ENCODE measurements at places on chromosomes 7 and 10.

GRCh38 chr7:73621168-73622063, 2.9 kb downstream of the MLXIPL start:
- DNase-seq: no peak

DNA sequence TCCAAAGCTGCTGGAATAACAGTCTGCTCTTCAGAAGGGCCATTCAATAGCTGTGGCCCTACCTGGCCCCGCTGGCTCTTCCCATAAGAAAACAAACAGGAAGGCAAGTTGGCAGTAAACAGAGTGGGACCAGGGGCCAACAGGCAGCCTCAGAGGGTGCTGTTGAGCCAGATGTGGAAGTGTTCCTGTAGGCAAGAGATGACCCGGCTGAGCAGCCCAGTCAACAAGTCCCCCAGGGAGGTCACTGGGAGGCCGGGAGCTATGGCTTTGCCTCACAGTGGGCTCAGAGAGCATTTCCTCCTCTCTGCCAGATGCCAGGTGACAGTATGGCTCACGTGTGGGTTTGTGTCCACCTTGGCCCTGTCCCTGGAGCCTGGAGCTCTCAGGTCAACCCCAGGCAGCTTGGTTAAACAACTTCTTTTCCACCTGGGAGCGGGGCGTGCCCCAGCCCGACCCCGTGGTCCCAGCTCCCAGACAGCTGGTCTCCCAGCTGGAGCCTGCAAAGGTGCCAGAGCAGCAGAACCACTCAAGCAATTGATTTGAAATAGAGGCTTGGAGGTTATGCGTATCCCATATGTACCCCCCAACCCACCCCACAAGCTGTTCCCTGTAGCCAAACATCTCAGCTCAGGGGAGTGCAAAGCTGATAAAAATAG, 33.8 kb upstream of the LOXL4 start:
- no peak for DNase-seq

- DNase-seq: no peak
Observed at GRCh38 chr7:80711531-80711930, 73.1 kb downstream of the CD36 start.

DNA sequence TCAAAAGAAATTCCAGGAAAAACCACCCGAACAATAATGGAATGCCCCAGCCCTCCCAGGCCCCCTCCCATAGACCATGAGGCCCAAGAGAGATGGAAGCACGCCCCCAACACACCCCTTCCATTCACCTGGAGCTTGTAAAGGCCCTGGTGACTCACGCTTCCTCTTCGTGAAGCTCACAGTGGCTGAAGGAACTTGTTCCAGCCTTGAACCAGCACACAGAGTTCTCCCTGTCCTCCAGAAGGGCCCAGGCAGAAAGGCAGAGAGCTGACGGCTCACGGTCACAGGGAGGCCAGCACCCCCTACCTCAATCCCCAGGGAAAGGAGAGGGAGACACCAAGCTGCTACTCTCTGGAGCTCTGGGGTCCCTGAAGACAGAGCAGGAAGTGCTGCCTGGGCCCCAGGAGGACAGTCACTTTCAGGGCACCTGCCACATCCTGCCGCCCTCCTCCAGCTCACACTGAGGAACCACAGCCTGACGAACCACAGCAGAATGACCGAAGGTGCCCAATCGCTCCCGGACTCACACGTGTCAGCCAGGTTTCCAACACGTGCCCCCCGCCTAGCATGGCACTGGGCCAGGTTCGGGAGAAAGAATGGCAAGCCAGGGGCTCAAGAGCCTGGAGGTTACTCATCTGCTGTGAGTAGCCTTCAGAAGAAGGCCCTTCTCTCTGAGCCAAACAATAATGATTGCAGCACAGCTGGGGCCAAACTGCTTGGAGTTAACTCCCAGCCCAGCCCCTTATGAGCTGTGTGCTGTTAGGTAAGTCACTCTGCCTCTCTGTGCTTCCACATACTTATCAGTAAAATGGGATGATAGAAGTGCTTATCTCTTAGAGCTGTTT, 52.8 kb downstream of the DLG5 start:
- DNase-seq: no peak

DNA sequence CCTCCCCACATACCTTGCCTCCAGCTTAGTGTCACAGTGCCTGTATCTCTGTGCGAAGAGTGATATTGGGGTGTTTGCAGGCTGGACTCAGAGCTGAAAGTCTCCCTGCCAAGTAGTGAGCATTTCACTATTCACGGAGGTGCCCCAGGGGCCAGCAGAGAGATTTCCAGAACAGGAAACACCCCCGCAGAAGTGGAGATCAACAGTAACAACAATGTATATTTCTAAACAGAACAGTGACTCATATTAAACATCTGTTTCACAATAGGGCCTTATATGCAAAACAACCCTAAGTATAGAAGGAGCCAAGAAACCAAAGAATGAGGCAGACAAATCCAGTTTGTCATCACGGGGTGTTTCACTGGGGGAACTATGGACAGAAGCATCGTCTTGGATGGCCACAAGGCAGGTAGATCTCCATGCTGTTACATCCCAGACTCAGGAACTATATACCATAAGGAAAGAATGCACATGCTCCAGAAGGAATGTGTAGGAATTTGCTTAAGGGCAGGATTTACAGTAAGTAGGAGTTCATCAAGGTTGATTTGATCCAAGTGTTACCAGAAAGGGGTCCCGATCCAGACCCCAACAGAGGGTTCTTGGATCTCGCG, 29.3 kb upstream of the CCL24 start:
- no peak for DNase-seq

GRCh38 chr10:69636273-69636575, 6.2 kb downstream of the FAM241B start:
- DNase-seq: no peak

GRCh38 chr7:28739128-28739527, 219.0 kb downstream of the TRIL start:
- DNase-seq: no peak

DNA sequence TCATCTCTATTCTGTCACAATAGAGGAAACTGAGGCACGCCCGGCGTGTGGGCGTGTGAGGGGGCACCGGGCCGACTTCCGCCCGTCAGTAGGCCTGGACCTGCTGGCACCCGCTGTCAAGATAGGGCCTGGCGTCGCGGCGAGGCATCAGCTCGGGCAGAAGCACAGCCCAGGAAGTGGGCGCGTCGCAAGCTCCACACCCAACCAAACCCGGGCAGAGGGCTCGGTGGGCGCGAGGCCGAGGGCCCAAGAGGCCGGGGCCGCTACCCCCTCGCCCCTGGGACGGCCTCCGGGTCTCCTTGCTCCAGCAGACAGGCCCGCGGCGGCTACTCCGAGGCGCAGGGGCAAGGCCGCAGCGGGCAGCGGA, 91.2 kb downstream of the SPAG6 start:
- no peak for DNase-seq

DNA sequence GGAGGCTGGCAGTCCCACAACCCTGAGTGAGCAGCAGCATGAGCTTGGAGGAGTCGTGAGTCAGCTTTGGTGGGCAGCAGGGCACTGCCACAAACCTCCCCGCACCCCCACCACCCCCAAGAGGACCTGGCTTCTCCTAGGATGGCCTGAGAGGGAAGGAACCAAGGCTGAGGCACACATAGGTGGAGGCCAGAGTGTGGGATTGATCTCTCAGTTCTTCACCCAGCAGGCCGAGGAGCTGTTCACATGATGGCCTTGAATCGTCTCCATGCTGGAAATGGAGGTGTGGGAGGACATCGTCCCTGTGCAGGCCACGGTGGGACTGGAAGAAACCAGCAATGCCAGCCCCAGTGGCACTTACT, 17.4 kb upstream of the GDF10 start:
- no peak for DNase-seq
